ENCODE measurements at places on chromosomes 5 and 9.

DNA sequence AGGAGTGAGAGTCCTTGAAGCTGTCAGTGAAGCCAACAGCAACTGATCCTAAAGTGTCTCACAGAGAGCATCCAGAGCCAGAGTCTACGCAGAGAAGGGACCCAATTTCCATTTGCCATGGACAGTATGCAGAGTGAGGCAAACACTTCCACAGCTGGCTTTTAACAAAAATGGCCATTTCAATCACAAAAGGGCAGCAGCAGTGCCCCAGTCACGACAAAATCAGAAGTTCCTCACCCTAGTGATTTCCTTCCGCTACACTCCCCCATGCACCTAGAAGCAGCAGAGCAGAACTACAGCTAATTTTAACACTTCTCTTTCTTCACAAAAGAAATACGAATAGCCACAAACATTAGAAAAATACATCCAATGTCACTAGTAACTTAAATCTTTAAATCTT lies 27.9 kb downstream of the FBXW11 start:
- no peak for DNase-seq

GRCh38 chr9:38687389-38687842 lies 32.5 kb downstream of the FAM240B start:
- no peak for DNase-seq

DNA sequence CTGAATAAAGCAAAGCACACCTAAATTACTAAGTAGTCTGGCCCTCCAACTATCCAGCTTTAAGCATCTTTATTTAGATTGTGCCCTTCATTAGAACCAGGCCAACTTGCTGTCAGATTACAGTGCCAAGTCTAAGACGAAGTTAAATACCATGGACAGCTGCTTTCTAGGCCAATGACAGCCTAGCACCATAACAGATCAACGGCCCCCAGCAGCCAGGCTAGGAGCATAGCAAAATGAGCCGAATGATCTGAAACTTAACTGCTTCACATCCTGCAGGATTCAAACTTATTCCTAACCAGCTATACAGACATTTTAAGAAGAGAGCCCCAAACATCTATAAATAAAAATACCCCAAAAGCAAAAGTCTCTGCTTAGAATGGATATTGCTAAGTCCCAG lies 6.8 kb downstream of the SLC24A2 start:
- no peak for DNase-seq

- DNase-seq = no peak
Observed at GRCh38 chr5:143402553-143403333, 743 bp downstream of the NR3C1 start.

DNA sequence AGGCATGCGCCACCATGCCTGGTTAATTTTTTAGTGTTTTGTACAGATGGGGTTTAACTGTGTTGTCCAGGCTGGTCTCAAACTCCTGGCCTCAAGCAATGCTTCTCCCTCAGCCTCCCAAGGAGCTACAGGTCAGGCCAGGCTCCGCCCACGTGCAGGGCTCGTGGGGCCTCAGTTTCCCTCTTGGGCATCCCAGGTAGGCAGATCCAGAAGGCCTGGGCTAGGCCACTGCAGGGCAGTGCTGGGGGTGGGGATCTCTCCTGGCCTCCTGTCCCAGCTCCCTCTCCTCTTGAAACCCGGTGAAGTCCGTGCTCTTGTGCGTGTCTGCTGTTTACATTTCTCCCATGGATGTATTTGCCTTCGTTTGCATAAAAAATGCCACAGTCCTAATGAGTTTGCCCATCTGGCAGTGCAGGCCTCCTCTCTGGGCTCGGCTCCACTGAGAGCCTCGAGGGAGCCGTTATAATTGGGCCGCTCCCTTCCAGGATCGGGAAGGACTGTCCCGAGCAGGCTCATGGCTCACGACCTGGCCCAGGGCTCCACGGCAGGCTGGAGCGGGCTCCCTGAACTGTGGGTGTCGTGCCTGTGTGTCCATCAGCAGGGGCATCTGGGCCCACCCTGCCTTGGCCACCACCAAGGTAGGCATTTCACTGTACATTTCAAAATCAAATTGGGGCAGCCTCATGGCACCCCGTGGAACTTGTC lies 52.6 kb upstream of the RUFY1 start:
- no peak for DNase-seq

DNA sequence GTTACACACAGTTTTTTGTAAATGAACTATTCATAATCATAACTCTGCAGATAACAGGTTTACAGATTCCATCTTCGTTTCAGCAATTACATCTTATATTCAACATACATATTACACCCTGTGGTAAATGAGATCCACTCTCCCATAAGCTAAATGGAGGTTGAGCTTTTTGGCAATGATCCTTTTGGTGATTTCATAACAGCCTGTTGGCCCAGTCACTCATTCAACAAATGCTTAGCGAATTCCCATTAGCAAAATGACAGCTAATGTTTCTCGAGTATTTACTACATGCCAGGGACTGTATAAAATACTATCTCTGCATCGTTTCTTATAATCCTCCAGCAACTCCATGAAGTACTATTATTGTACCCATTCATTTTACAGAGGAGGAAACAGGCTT lies 25.4 kb upstream of the AGXT2 start:
- DNase-seq = no peak

GRCh38 chr9:96758845-96759673 lies 18.8 kb downstream of the ZNF510 start:
- DNase-seq = no peak

DNA sequence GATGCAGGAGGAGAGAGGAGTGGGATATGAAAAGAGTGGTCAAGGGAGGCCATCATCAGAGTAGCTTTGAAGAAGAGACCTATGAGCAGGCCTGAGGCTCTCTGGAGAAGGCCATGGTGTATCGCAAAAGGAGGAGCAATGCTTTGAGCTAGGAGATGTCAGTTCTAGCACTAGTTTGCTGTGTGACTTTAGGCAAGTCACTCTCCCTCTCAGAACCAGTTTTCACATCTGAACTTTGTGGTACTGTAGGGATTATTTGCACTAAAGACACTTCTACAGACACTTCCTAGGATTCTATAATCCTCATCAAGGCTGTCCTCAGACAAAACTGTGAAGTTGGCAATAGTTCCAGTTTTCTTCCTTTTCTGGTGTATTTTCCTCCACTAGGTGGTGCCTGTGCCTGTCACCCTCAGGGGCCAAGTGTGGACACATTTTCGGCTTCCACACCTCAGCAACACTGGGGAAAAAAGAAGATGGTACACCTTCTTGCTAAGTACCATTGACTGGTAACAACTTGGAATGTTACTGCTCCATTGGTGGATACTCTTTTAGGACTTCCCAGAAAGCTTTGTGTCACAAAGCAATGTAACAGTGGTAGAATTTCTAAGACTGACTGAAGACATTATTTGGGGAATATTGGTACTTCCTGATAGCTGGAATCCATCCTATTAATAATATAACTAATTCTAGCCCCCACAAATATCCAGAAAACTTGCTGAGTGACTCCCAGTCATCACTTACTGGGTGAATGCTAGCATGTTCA lies 9.9 kb downstream of the PAPPA start:
- DNase-seq = no peak

DNA sequence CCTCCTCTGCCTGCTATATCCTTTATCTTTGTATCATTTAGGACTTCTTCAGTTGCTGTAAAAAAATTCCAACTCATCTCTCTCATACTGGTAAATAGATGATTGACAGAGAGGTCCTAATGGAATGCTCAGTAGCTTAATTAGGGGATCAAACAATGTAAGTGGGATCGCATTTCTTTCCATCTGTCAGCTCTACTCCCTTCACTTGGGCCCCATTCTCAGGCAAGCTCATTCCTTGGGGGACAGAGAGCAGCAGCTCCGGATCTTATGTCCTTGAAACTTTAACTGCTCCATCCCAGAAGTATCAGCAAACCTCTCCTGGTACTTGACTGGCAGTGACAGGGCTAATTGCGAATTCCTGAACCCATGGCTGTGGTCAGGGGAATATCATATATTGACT lies 146.7 kb downstream of the YTHDC2 start:
- no peak for DNase-seq

DNA sequence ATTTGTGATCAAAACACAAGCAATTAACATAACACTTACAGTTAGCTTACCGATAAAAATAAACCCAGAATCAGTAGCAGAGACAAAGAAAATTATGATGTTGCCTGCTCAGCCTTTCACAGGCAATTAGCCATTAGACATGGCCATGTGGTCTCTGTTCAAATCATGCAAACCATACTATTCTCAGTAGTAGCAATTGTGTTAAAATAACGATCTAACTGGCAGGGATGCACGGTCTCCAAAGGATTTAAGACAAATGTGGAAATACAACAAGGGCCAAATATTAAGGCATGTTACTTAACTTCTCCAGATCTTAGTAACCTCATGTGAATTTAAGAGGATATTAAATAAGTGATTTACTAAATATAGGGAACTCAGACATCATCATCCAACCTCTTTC lies 59.5 kb downstream of the PTBP3 start:
- DNase-seq = no peak

GRCh38 chr9:29319736-29320513 lies 1746.6 kb upstream of the C9orf72 start:
- DNase-seq = no peak

GRCh38 chr9:14165376-14166035 lies 148.4 kb downstream of the NFIB start:
- DNase-seq = peak; percentile 46

DNA sequence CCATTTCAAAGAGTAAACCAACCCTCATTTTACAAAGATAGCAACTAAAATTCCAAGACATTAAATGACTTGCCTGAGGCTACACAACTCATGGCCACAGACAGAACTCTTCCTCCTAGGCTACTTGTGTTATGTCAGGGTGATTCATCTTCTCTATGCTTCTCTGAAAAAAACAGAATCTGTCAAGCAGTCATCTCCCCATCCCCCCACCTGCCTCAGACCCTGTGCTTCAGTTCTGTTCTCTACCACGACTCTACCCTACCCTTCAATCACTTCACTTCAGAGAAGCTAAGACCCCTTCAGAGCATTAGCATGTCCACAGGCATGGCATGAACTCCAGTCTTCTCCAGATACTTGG lies 277.7 kb upstream of the PTGER4 start:
- no peak for DNase-seq

- no peak for DNase-seq
Observed at GRCh38 chr9:127531676-127532075, 80.4 kb downstream of the LRSAM1 start.

DNA sequence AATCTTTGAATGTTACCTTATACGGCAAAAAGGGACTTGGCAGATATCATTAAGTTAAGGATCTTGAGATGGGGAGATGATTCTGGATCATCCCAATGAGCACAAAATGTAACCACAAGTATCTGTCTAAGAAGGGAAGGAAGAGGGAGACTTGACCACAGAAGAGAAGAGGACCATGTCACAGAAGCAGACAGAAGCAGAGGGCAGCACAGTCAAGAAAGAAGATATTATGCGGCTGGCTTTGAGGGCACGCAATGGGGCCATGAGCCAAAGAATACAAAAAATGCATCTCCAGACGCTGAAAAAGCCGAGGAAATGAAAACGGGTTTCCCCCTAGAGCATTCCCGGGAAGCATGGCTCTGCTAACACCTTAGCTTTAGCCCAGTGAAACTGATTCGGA lies 225.3 kb downstream of the NR2F1-AS1 start:
- no peak for DNase-seq

DNA sequence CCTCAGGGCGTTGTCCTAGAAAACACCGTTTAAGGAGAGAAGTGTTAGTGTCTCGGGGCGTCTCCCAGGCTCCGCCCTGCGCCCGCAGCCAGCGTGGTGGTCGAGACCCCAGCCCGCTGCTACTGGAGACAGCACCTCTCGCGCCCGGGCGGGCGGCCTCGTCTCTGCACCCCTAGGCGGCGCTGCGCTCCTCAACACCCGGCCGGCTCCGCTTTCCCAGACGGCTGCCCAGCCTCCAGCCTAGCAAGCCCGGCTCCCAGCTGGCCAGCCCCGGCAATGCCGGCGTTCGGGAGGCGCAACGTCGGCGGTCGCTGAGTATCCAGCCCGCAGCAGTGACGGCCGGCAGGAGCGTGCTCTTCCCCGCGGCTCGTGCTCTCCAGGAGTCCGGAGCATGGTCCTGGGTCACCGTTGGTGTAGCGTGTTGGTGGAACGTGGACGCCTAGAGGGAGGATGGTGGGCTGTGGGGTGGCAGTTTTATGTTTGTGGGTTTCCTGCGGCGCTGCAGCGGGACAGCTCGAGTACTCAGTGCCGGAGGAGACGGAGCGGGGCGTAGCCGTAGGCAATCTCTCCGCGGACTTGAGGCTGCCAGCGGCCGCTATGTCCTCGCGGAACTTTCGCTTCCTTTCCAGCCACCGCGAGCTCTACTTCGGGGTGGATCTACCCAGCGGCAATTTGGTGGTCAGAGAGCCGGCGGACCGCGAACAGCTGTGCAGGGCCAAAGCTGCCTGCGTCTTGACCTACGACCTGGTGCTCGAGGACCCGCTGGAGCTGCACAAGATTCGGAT lies 536 bp downstream of the PCDHAC1 start:
- DNase-seq = peak; percentile 5

DNA sequence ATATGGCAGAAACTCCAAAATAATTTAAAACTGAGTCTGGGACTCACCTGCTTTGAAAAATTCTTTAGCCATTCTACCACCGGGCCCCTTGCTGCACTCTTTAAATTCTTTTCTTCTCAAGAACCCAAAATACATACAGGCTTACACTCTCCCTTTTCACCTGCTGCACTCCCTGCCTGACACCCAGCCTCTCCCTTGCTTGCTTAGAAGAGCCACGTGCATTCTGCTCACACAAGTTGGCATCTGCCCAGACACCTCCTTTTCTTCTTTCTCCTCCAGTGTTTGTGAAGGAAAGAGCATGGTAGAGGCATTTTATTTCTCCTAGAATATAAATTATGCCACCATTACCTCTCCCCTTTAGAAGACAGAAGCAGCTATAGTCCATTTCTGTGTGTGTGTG lies 39.0 kb upstream of the AOPEP start:
- peak; percentile 3 for DNase-seq

All from NCI-H187 treated with DMSO at 0.1 percent for 48 hours (cell line).